ENCODE measurements at places on chromosomes 13 and 19.

- no peak for DNase-seq
Measured at GRCh38 chr13:21883713-21884112, 212.8 kb downstream of the FGF9 start.

DNA sequence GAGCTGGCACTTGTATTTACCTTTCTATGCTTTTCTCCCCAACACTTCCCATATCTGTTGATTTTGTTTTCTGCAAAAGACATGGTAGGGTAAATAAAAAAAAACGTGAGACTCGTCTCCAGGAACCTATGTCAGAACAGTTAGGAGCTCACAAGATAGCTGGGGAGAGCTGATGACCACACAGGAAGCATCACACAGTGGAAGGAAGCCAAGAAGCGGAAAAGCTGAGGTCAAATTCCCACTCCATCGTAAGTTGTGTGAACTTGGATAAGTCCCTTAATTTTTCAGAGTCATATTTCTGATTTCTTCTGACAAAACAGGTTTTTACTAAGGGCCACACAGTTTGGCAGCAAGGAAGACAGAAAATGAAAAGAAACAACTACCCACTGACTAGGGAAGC, 199.6 kb downstream of the KLF5 start:
- DNase-seq, result no peak

DNA sequence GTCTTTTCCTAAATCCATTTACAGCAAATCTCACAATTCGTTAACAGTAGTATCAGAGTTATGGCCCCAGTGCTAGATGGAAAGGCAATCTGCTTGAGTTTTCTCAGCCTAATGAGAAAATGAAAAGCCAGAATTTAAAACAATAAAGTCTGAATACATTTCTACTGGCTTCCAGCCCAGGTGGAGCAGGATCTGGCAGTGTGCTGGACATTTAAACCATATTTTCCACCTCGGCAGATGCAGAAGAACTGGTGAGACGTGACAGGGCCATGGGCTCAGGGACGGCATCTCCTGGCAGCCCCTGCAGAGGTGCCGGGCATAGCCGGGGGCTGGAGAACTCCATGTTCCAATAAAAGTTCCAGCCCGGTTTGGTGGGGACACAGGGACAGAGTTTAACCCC, 7.1 kb downstream of the SMIM7 start:
- no peak for DNase-seq

DNA sequence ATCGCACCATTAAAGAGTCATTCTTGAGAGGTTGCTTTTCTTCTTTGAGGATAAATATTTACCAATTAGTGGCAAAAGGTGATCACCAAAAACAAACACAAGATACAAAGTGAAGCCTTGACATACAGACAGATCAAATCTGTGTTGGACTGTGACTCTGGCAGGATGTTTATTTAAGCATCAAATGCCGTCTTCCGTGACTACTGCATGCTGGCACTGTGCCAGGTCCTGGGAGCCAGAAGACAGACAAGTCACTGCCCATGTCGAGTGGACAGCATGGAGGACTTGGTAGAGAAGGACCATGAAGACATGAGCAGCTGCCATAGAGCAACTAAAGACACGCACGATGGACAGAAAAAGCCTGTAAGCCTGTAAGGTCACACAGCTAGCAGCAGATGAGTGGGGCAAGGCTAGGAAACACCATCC, 92.8 kb upstream of the FARP1 start:
- no peak for DNase-seq

- no peak for DNase-seq
Measured at GRCh38 chr19:5232798-5233505, 107.7 kb downstream of the PTPRS start.

GRCh38 chr13:113607056-113607888, 22.7 kb downstream of the TFDP1 start:
- no peak for DNase-seq

All from NT2/D1 (cell line).